HFF-Myc (cell line): ENCODE measurements at places on chromosomes 6 and 20.

GRCh38 chr20:62418709-62419487 lies 8.4 kb downstream of the RBBP8NL start:
- DNase-seq: no peak

DNA sequence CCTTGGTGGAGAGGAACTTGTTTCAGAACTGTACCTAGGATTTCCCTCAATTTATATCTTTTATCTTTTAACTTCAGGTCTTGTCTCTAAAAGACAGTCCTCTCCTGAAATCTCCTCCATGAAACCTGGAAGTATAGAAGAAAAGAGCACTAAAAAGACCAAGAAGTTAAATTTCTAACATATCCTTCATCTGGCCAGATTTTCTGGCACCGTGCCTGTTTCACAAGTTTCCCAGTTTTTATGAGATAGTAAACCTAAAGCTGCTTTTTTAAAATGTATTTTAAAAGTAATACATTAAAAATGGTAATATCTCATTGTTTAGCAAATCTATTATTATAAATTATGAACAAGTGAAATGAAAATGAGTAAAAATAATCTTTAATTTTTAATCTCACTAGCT lies 348.3 kb upstream of the RSPO3 start:
- DNase-seq: no peak

GRCh38 chr6:69867639-69867976 lies 1.3 kb downstream of the COL19A1 start:
- DNase-seq: no peak

GRCh38 chr6:125994670-125995488 lies 8.5 kb downstream of the TRMT11 start:
- DNase-seq: no peak

DNA sequence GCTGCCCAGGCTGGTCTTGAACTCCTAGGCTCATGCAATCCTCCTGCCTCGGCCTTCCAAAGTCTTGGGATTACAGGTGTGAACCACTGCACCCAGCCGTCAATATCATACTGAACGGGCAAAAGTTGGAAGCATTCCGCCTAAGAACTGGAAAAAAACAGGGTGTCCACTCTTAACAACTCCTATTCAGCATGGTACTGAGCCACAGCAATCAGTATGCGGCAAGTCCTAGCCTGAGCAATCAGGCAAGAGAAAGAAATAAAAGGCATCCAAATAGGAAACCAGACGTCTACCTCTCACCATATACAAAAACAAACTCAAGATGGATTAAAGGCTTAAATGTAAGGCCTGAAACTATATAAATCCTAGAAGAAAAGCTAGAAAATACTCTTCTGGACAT lies 83.1 kb downstream of the FKBP5 start:
- no peak for DNase-seq
